ENCODE measurements at places on chromosomes 2 and 18. TPM values are rescaled to one million over a fixed set of nuclear protein-coding genes. Genes with fewer than 3 reads are reported as not detected.

DNA sequence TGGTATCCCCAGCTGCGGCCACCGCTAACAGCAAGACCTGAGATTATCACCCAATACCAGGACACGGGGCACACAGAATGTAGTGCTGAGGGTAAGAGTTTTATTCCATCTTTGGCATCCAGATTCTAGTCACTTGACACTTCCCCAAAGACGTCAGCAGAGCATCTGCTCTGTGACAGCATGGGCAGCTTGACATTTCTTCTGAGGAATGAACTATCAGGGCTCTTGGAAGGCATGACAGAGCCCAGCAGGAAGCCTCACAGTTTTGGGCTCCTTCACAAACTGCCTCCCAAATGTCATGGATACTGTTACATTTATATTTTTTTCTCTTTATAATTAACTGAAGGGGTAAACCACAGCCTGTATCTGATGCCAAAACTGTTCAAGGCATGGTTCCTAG is 1010.7 kb downstream of the TDRD15 start:
- no peaks in the 10 kb centered on the region for H3K36me3 ChIP-seq
- no peaks in the 10 kb centered on the region for H3K27me3 ChIP-seq
- no peak overlapping the region for H3K27ac ChIP-seq
- H3K4me1 ChIP-seq = no peaks in the 10 kb centered on the region
- no peak overlapping the region for H3K4me3 ChIP-seq

- no peaks in the 10 kb centered on the region for H3K36me3 ChIP-seq
- H3K27ac ChIP-seq = no peak overlapping the region
- no peaks in the 10 kb centered on the region for H3K27me3 ChIP-seq
- H3K4me1 ChIP-seq = no peaks in the 10 kb centered on the region
These were observed 83.8 kb downstream of the VIT start for GRCh38 chr2:36780231-36780839.

DNA sequence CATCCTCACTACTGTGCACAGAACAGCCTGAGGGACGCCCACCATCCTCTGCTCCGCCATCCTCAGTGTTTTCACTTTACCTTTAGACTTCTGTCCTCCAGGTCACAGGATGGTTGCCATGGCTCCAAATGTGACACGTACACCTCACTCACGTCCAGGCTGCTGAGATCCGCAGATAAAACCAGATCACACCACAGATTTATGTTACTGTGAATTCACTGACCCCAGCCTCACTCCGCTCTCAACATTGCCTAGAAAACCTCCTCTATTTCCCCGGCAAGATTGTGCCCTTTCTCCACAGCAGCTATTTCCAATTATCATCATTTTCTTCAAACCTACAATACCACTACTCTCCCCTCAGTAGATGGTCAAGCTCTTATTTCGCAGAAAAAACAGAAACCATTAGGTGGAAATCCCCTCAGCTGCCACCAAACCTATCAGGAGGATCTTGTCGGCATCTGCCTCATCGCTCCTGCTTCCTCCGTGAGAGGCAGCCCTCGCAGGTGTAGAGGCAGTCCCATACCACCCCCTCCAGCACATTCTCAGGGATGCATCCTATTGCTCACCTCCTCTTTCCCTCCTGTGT is 49.8 kb upstream of the SLC1A4 start:
- H3K4me3 ChIP-seq = no peak overlapping the region
- no peaks in the 10 kb centered on the region for H3K27me3 ChIP-seq
- H3K27ac ChIP-seq = no peak overlapping the region
- peaks cover 10% of the 10 kb centered on the region for H3K4me1 ChIP-seq
- no peak for DNase-seq

- no peak overlapping the region for H3K27ac ChIP-seq
- no peak overlapping the region for H3K4me3 ChIP-seq
- peaks cover 56% of the 10 kb centered on the region for H3K36me3 ChIP-seq
- peaks cover 4% of the 10 kb centered on the region for H3K4me1 ChIP-seq
- H3K27me3 ChIP-seq = no peaks in the 10 kb centered on the region
These were observed 37.4 kb downstream of the ACTR2 start for GRCh38 chr2:65264821-65265670.

MAB21L4 gene
- not detected for total RNA-seq

DPP10 gene
- not detected for total RNA-seq

KCTD1 gene
- total RNA-seq = 2.8 TPM

PAX8 gene
- total RNA-seq = 1.7 TPM

KLF11 gene
- 7.0 TPM for total RNA-seq

SERPINB3 gene
- total RNA-seq = not detected

DTNB gene
- 45.3 TPM for total RNA-seq

GKN2 gene
- total RNA-seq = not detected

WNT10A gene
- 12.4 TPM for total RNA-seq

Measured in CD4-positive, alpha-beta memory T cell (primary cell).